ENCODE measurements at places on chromosomes 4 and X.

DNA sequence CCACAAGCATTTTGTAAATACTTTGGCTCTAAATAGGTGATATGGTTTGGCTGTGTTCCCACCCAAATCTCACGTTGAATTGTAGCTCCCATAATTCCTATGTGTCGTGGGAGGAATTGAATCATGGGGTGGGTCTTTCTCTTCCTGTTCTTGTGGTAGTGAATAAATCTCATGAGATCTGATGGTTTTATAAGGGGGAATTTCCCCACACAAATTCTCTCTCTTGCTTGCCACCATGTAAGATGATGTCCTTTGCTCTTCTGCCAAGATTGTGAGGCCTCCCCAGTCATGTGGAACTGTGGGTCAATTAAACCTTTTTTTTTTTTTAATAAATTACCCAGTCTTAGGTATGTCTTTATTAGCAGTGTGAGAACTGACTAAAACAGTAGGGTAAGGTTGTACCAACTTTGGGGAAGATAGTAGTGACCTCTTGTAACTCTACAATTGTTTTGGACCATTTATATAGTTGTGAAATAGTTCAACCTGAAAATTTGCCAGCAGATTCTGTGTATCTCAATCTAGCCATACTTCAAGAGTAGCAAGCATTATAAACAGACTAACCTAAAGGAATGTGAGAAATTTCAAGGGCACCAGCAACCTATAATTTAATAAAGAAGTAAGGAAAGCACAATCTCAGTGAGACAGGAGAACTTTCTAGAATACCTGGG is 727.8 kb downstream of the GRID2 start:
- no peak for DNase-seq

GRCh38 chrX:147900349-147900748 is 11.4 kb upstream of the FMR1 start:
- DNase-seq = no peak

- no peak for DNase-seq
Observed at GRCh38 chrX:14922437-14922836, 49.2 kb downstream of the MOSPD2 start.

GRCh38 chr4:143633833-143634232 is 66.6 kb downstream of the FREM3 start:
- no peak for DNase-seq

DNA sequence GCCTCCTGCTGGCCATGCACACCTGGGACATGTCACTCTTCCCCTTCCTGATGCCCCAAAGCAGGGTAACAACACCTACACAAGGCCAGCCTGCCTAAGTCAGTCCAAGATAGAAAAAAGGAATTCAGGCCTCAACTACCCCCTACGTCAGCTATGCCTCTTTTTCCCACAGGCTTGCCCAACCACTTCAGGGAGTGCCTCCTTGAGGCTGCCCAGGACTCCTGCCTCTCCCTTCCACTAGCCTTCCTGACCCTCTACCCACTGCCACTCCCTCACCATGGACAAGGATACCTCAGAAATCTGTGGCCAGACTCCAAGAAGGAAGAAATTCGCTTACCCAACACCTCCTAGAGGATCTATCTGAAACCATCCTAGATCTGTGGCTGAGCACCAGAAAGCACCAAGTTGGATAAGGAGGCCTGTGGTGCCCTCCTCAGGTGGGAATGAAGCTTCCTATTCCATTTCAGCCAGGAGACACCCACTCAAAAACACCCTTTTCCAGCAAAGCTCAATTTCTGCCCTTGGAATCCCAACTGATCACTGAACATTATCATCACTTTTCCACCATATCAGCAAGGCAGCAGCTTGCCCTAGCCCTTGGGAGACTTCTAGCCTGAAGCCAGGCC is 1.8 kb downstream of the KDM5C start:
- DNase-seq = no peak

DNA sequence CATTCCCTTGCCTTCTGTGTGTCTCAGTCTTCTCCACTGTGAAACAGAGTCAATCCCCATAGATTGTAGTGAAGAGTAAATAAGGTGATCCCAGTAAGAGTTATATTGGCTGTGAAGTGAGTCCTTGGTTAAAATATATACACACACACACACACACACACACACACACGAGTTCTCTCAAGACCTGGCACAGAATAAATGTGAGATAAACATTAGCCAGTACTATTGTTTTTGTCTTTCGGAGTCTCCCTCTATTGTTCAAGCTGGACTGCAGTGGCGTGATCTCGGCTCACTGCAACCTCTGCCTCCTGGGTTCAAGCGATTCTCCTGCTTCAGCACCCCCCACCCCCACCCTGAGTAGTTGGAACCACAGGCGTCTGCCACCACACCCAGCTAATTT is 44.8 kb upstream of the FAM156A start:
- no peak for DNase-seq

DNA sequence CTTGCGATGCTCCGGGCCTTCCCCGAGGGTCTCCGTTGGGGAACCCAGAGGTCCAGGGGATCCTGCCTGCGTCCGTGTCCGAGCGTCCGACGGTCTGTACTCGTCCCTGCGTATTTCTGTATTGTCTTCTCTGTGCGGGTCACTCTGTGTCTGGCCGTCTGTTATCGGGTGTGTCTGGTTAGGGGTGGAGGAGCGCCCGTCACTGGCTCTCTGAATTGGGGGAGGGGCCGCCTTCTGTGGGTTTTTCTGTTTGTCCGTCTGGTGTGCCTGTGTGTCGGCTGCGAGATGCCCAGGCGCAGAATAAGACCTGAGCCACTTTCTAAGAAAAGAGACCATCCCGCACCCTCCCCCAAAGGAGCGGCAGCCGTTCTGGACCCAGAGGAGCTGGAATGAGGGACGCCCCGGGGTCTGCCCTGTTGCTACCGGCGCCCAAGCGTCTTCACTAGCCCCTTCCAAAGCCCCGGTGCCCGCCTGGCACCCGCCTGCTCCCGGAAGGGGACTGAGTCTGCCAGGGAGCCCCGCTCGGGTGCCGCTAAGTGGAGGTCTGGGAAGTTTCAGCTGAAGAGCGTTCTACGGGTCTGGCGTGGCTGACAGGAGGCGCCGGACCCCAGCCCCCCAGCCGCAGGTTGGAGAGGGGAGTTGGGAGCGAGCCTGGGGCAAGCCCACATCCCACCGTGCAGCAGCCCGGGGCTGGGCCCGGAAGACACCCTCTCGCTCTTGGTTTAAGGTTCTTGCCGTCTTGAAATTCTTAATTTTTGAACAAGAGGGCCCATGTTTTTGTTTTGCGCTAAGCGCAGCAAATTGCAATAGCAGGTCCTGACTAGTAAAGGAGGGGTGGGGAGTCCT is 1.0 kb upstream of the OTOP1 start:
- DNase-seq = no peak

DNA sequence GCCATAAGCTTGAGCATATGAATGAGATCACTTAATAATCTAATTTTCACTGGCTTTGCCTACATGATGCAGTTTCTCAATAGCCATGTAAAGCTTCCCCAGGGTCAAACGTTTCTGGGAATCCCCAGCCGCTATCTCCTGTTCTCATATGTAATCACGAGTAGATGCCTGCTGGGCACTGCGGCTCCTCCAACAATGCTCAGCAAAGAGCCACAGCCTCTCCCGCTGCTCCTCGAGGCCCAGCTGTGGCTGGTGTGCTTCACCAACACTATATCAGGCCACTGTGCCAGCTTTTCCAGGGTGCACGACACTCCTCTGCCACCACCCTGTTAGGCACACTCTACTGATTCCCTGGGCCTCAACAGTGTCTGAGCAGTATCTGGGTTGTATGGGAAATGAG is 78.3 kb upstream of the RASGEF1B start:
- no peak for DNase-seq

DNA sequence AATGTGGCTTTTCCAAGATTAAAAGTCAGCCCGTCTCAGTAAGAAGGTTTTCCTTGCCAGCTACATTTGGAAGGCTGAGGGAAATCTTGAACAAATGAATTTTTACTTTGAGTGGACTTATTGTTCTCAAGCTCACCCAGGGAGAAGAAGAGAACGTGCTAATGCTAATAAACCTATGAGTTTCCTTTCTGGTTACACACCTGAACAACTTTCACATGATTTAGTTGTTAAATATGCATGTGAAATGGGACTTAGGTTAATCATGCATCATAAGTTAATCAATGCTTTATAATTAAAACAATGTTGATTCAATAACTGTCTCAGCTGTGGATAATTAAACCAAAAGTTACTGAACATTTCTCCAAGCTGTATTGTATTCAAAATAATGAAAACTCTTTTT is 33.9 kb downstream of the DIPK2B start:
- DNase-seq = no peak

- DNase-seq = no peak
Observed at GRCh38 chr4:53576676-53577372, 14.5 kb downstream of the LNX1 start.

- DNase-seq = no peak
Observed at GRCh38 chr4:152485726-152486276, 50.1 kb downstream of the FBXW7 start.

DNA sequence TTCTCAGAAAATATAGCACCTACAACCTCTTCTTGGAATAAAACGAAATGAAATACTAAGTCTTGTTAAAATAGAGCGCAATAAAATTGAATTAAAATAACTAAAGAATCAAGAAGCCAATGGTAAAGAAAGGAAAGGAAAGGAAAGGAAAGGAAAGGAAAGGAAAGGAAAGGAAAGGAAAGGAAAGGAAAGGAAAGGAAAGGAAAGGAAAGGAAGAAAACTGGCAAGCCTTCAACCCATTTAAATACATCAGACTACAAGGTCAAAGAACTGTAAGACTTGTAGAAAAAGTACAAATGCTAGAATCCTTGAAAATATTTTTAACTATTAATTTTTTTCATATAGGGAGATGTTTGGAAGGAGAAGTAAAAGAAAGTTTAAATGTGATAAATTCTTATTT is 372.1 kb downstream of the IQCM start:
- DNase-seq = no peak

- no peak for DNase-seq
Observed at GRCh38 chr4:94352163-94352562, 9.5 kb upstream of the HPGDS start.

DNA sequence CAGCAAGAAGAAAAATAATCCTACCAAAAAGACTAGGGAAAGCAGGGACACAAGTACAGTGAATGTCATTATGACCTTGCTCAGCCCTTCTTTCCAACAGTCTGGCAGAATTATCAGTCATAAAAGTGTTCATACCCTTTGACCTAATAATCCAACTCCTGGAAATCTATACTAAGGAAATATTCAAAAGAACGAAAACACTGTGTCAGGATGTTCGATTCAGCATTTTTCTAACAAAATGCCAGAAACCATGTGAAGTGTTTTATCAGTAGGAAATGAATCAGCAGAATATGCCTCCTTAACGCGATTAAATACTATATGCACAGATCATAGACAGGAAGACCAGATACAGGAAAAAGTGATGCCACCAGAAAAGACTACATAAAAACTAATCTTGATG is 16.2 kb upstream of the S100G start:
- no peak for DNase-seq

- DNase-seq = no peak
Observed at GRCh38 chrX:150293311-150294013, 69.7 kb upstream of the MAMLD1 start.

DNA sequence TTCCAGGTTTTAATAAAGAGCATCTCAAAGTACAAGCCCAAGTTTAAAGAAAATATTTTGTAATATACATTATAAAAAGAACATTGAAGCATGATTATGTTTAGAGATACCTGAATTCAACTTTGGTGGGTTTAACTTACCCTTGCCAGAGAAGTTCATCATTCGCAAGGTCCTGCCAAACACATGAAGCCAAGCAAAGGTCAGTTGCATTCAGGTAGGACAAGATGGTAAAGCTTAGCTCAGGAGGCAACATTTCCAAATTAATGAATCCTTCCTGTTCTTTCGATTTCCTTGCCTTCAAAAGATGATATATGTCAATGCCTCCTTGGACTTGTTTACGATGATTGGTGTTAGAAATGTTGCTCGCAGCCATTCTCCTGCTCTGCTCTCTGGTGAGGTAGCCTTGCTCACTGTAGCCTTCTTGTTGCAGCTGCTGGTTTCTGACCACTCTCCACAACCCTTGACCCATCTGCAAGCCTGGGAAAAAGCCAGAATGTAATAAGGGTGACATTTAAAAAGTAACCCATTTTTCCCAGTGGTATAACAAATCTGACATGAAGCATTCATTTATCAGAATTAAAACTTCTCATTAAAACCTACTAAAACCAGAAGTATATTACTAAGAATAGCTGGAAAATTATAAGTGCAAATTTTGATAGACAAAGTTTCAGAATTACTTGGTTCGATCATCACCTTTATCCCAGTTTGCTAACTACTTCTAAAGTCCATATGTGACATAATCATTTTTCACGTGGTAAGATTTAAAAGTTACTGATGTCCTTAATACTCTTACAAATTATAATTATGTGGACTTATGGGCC is 20.6 kb downstream of the FBXO8 start:
- DNase-seq = no peak

- DNase-seq = no peak
Observed at GRCh38 chrX:37677243-37677642, 8.3 kb upstream of the XK start.

DNA sequence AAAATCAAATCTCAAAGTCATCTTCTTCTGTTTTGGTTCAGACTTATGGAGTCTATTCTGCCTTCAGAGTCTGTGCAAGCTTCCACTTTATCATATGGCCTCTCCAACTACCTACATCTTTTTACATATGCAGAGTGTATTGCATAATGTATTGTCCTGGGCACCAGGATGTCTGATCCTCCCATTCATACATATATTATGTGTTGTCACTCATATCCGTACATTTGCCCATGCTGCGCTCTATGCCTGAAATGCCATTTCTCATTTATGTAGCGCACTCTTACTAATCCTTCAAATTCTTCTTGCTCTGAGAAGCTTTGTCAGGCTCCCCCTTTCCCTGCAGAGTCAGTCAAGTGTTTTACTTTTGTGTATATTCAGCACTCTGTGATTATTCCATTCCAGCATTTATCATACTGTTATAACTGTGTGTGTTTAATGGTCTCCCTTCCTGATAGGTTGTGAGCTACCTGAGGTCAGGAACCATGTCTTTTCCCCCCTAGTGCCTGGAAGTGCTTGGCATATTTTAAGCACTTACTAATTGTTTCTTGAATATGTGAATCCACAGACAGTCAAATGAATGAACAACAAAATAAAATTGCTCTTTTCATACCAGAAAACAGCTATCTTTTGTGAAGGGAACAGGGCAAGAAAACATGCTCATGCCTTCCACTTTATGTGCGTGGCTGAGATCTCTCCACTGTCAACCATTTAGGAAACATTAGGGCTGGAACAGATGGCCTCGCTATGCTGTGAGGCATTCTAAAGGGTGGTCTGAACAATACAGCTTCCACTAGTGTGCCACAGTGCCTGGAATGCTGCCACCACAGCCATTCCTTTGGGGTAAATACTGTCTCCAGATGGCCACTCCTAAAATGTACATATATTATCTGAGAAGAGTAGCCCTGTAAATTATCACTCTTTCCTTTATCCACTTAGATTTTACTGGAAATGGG is 81.8 kb downstream of the GLUD2 start:
- DNase-seq = no peak

DNA sequence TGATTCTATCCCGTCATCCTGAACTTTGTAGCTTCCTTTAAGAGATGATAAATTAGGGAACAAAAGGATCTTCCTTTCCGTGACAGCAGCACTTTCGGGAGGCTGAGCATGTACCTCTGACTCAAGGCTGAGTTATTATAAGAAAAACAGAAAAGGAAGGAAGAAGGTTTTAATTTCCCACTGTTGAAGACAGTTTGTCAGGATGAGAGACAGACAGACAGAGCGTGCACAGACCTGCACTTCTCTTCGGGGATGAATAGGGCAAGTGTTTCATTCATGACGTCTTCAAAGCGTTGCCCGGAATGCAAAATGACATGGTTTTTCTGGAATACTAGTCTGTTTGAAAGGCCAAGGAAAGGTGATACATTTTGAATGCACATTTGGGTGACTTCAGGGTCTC is 405.3 kb upstream of the FAT1 start:
- no peak for DNase-seq

GRCh38 chrX:22629105-22629725 is 356.5 kb downstream of the CBLL2 start:
- DNase-seq = no peak
